ENCODE measurements at places on chromosomes 16 and 17.

DNA sequence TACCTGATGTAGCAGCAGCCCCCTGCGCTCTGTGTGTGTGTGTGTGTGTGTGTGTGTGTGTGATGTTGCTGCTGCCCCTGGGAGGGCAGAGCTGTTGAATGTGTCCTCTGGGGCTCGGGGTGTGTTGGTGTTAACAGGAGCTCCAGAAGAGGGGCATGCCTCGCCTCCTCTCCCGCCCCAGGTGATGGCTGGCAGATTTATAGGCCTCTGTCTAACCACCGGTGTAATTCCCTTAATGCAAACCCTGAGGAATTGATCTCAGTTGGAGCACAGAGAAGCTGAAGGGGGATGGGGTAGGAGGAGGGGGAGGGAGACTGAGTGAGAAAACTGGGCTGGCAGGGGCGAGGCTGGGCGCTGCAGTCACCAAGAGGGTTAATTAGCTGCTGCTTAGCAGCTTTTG is 10.0 kb downstream of the CACNA1G start:
- no peak for DNase-seq

DNA sequence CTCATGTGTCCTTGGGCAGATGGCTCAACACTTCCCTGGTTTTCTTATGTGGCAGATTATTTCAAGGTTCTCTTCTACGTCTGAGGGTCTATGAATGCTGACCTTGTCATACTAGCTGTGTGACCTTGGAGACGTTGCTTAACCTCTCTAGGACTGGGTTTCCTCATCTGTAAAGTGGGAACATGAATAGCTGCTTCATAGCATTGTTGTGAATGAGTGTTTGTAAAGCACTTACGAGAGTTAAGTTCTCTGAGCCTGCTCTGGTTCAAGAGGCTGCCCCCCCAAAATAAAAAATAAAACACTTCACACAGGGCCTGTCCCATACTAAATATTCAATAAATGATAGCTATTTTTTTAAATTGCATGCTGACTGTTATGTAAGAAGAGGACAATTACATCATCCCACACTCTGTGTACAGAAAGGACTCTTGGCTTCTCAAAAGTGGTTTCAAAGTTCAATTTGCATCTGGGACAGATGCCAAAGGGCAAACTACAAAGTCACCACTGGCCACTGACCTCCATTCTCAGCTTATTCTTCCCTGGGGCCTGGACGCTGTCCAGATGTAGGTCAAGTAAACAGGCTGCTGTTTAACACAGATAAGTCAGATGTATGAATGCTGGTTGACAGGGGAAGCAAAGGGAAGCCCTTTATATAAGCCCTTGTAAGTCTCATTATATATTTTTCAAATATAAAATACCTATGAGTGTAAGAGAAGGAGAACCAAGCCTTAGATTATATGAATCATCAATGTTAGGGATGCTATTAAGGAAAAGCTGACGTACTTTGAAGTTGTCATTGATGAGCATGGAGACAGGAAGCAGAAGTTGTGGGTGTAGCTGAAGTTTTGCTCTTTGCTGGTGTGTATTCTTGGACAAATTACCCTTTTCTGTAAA is 15.4 kb upstream of the NDEL1 start:
- DNase-seq, result no peak

DNA sequence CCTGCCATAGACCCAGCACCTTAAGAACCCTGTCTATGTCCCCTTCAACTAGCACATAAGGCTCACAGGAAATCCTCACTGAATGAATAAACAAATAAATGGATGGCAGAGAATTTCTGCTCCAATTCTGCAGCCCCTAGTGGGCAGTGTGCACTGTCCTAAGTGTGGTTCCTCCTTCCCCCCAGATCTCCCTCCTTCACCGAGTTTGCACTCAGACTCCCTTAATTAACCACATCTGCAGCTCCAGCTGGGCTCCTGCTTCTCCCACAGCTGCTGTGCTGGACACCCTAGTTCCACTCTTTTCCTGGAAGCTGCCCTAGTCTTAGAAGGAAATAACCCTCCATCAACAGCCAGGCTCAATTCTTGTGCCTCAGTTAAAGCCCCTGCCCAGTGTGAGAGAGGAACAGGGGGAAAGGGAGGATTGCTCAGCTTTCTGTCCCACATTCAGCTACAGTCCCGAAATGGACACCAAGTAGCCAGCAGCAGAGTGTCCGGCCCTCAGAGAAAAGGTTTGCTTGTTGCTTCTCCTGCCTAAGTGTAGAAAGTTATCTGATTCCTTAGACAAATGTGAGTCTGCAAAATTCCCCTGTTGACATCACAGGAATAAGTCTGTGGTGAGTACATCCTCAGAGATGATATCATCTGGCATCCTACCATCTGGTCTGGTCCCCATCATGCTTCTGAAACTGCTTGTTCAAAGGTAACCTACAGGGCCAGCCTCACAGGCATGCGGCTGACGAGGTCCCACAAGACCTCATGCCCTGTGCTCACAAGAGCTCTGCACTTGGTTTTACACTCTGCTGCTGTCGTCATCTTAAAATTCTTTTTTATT is 12.3 kb downstream of the LRRC3C start:
- DNase-seq, result peak; percentile 12

DNA sequence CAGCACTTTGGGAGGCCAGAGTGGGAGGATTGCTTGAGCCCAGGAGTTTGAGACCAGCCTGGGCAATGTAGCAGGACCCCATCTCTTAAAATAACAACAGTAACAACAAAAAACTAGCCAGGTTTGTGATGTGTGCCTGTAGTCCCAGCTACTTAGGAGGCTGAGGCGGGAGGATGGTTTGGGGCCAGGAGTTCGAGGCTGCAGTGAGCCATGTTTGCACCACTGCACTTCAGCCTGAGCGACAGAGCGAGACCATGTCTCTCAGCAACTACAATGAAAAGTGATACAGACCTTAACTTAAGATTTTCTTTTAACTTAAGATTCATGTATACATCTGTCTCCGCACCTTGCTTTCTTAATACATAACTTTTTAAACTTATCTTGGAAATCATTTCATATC is 17.2 kb downstream of the NKD1 start:
- DNase-seq, result no peak

DNA sequence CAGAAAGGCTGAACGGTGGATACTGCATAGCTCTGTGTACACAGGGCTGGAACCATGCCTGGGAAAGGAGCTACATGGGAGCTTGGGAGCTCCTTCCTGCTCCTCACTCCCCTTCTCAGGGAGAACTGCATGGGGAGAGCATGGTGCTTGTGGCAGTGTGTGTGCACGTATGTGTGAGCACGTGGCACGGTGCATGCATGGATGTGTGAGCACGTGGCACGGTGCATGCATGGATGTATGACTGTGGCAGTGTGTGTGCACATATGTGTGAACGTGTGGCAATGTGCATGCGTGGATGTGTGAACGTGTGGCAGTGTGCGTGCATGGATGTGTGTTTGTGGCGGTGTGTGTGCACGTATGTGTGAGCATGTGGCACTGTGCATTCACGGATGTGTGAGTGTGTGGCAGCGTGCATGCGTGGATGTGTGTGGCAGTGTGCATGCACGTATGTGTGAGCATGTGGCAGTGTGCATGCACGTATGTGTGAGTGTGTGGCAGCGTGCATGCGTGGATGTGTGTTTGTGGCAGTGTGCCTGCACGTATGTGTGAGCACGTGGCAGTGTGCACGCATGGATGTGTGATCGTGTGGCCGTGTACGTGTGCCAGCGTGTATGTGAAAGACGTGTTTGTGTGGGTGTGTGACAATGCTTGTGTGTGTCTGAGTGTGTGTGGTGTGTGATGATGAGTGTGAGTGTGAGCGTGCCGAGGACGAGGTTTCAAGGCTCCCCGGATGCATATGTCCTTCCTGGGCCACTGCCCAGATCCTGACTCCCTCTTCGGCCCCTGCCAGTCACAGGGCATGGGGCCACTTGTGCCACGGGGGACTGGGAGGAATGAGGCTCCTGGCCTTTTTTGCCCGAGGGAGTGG is 52.4 kb upstream of the JPH3 start:
- DNase-seq, result no peak

- peak; percentile 49 for DNase-seq
Measured at GRCh38 chr16:425740-426114, 278 bp downstream of the RAB11FIP3 start.

DNA sequence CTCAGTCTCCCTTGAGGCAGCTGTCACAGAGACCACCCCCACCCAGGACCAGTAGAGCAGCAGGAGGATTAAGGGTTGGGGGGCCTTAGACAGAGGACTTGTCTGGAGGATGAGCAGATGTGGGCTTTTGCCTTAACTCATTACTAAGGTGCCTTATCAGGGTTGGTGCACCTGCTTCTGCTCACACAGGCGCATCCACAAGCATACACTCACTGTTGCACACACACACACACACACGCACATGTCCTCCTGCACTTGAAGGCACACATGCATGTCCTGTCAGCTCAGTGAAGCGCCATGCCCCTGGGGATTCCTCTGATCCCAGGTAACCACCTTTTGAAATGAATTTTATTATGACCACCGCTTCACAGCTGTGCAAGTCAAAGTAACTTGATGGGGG is 1.2 kb downstream of the GFAP start:
- no peak for DNase-seq

DNA sequence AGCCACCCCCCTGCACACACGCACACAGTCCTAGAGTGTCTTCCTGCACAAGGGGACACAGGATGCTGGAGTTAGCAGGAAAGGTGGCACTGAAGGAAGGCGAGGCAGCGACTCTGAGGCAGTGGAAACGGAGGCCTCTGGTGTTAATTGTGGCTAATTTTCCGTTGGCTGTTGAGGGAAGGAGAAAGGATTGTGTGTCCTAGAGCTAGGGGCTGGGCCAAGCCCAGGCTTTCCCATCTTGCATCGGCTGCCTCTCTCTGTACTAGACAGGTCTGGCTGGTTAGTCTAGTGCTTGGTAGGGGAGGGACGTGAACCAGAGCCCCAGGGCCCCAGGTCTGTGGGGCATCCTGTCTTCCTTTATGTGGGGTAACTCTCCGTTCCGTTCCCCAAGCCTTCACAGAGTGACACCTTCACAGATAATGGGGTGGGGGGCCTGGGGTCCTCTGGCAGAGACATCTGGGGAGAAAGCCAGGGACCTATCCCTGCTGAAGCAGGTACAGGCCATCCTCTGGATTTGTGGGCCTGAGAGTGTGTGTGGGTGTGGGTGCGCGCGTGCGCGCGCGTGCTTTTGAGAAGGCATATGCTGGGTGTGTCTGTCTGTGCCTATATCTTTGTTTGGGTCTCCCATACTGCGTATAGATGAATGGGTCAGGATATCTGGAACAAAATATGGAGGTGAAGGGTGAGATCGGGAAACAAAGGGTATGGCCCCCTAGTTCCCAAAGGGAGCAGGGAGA is at the start of gene CHD3:
CHD3 (plus strand) TSS at position 606 of the 737 bp plus-strand sequence. CDS start 212 bp downstream, outside the sequence.
- DNase-seq, result peak; percentile 44

DNA sequence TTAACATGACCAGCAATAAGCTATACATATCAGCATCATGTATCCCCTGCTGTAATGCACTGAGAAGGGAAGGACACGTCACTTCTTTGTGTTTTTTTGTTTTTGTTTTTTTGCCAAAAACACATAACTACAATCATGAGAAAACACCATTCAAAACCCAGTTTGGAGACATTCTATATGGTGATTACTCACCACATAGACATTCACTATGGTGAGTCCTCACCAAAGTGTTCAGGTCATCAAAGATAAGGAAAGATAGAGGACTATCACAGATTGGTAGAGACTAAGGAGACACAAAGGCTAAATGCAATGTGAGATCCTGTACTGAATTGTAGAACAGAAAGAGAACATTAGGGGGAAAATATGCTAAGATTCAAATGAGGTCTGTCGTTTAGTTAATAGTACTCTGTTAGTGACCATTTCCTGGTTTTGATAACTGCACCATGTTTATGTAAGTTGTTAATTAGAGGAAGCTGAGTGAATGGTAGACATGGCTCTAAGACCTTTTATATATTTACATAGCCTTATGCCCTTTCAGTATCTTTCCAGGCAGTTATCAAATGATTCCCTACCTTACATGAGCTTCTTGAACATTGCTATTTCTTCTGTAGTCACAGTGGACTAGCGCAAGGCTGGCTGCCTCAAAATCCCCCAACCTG is 46.6 kb downstream of the PIK3R5 start:
- DNase-seq, result no peak

DNA sequence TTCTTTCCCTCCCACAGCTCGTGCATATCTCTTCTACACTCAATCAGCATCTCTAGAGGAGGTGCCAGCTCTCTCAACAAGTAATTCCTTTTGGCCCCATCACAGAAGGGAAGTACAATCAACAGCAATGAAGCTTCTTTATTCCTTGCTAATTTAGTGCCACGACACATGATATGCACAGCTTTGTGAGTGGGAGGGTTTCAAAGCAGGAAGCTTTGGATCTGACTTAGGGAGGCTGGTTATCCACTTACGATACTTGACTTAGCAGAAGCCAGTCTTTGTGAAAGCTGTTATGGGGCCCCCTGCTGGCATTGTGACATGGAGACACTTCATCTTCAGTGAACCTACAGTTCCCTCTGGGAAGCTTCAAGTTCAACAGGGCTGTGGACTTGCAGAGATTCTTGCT is 81.0 kb downstream of the TMEM100 start:
- peak; percentile 19 for DNase-seq

DNA sequence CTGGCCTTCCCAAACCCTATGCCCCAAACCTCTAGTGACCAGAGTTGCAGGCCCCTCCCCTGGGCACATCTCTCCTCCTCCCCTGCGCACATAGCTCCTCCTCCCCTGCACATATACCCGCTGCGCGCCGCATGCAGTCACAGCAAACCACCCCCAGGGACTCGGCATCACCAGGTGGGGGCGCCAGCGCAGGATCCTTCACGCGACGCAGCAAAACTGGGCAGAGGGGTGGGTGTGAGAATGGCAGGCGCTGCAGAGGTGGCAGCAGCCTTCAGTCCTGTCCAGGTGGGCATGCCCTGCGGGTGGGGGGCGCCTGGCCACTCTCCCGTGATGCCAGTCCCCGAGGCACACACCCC is 5.6 kb downstream of the CORO6 start:
- peak; percentile 92 for DNase-seq

DNA sequence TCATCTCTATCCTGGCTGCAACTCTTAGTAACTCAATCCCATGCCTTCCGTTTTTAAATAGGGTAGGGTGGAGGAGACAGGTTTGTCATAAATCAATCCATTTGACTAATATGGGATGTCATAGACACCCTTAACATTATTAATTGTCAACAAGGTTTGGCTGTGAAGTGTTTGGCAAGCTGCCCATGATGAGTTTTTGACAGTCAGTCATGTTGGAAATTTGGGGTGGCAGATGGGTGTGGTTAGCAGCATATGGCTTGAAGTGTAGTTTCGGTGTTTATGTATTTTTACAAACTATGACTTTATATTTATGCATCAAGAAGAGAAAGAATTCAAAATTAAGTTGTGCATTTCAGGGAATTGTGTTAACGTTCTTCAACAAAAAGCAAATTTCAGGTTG is 221.8 kb upstream of the CDH5 start:
- DNase-seq, result no peak

DNA sequence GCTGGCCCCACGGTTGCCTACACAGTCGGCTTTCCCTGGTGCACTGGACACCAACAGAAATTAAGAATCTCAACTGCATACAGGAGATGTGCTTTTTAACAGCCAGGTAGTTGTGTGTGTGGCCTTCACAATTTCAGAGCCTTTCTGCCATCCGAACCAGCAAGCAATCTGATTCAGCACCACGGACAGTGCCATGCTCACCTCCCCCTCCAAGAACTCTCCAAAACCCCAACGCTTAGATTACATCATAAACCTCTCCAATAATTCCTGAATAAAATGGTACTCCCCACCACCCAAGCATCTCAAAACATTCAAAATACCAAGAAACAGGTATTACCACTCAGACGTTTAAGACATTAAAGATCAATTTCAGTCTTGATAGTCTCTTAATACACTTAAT is 31.8 kb downstream of the USP7 start:
- peak; percentile 42 for DNase-seq

All from stimulated activated naive CD4-positive, alpha-beta T cell treated with Interleukin-2 at 50 U/mL for 16 hours (primary cell).